ENCODE measurements at places on chromosomes 11 and 22. TPM values are rescaled to one million over a fixed set of nuclear protein-coding genes. Genes with fewer than 3 reads are reported as not detected.

Gene WEE1
- total RNA-seq, result 18.7 TPM

Gene F2
- total RNA-seq, result 2.7 TPM

Gene P2RY6
- total RNA-seq, result 9.4 TPM

Gene CHCHD10
- 173 TPM for total RNA-seq

Gene PVALB
- total RNA-seq, result not detected

Gene GGT1
- 100 TPM for total RNA-seq

Gene FAM76B
- 10.3 TPM for total RNA-seq

Gene KCNE3
- not detected for total RNA-seq

Gene GAB4
- total RNA-seq, result not detected

Gene SCUBE1
- 0.20 TPM for total RNA-seq

Gene FGF3
- not detected for total RNA-seq

Gene TH
- 0.09 TPM for total RNA-seq

Gene P4HA3
- 42.6 TPM for total RNA-seq

Gene PLEKHA7
- 17.8 TPM for total RNA-seq

Gene APOL1
- 8.0 TPM for total RNA-seq

Gene OR6A2
- total RNA-seq, result not detected

Gene FAM180B
- not detected for total RNA-seq

Gene ZC3H12C
- total RNA-seq, result 7.9 TPM

Gene ANO9
- 1.1 TPM for total RNA-seq

Gene TSPAN32
- not detected for total RNA-seq

Gene CNTF
- 1.3 TPM for total RNA-seq

Gene PRG3
- not detected for total RNA-seq

Gene DHCR7
- 51.7 TPM for total RNA-seq

Gene SPTBN2
- total RNA-seq, result 9.9 TPM

Gene OR4A16
- not detected for total RNA-seq

Gene ELMOD1
- 0.34 TPM for total RNA-seq

Gene TPH1
- total RNA-seq, result not detected

Gene ARHGAP8
- 1.4 TPM for total RNA-seq

Gene CCDC81
- total RNA-seq, result 0.33 TPM

Gene LIF
- total RNA-seq, result 40.5 TPM

Gene PIH1D2
- 0.58 TPM for total RNA-seq

Gene RTN4RL2
- total RNA-seq, result 106 TPM

Gene MYEOV
- total RNA-seq, result 109 TPM

Gene MMP12
- 0.07 TPM for total RNA-seq

Gene SAA4
- total RNA-seq, result not detected

Gene PRDM11
- total RNA-seq, result 6.0 TPM

Gene MS4A15
- total RNA-seq, result not detected

Gene MRE11
- 19.1 TPM for total RNA-seq

Gene SLC25A17
- total RNA-seq, result 21.1 TPM

Gene MEI1
- total RNA-seq, result not detected

Gene TSSK2
- not detected for total RNA-seq

Gene CCDC87
- 0.64 TPM for total RNA-seq

Gene SEZ6L
- total RNA-seq, result not detected
